ENCODE measurements at places on chromosomes 3 and 15.

- no peak for DNase-seq
Measured at GRCh38 chr3:37995652-37996641, 5.4 kb downstream of the VILL start.

GRCh38 chr3:69524816-69525215 lies 138.9 kb upstream of the FRMD4B start:
- no peak for DNase-seq

DNA sequence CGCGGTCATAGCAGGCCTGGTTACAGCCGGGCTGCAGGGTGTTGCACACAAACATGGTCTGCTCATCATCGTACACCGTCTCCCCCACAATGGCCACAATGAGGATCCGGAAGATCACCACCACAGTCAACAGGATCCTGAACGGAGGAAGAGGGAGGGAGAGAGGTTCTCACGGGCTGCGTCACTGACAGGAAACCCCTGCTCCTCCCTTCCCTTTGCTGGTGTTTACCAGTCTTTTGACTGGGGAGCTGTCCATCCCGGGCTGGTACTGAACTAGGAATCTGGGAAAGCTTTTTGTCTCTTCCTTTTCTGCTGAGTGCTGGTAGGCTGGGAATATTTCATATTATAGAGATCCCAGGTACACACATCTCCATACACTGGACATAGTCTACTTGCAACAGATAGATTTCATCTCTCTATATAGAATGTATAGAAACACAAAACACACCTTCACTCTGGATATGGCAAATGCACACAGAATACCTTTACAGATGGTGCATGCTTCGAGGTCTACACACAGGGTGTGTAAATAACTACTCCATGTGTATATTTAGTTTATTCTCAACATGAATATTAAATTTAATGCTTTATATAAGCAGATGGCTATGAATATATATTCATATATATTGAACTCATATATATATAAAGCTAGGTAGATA lies 1.4 kb downstream of the GJD2 start:
- no peak for DNase-seq

- DNase-seq: no peak
Measured at GRCh38 chr3:122754929-122755328, 38.7 kb downstream of the HSPBAP1 start.

GRCh38 chr15:75650908-75651809 lies 3.4 kb downstream of the SNX33 start:
- no peak for DNase-seq

Measured in activated gamma-delta T cell treated with Interleukin-2 at 50 U/mL for 16 hours (primary cell).